Fibroblast of lung (primary cell): ENCODE measurements at places on chromosomes 12 and 14. TPM values are rescaled to one million over a fixed set of nuclear protein-coding genes. Genes with fewer than 3 reads are reported as not detected.

JPH4 gene
- total RNA-seq, result not detected in 2 replicates

GPN3 gene
- 8.9 and 9.2 TPM in 2 replicates for total RNA-seq

NELL2 gene
- total RNA-seq, result 0.17 and 0.26 TPM in 2 replicates

GSG1 gene
- 0.26 and 0.66 TPM in 2 replicates for total RNA-seq

SUPT16H gene
- total RNA-seq, result 66.1 and 69.6 TPM in 2 replicates

APOLD1 gene
- total RNA-seq, result 1.5 and 3.1 TPM in 2 replicates

CLEC1B gene
- not detected in 2 replicates for total RNA-seq

SVOP gene
- total RNA-seq, result not detected in 2 replicates

GRCh38 chr12:122867691-122868461, 28.0 kb downstream of the VPS37B start:
- DNase-seq, result no peak

- DNase-seq, result peak; percentile 1
Measured at GRCh38 chr14:80003138-80003537, 208.2 kb downstream of the DIO2 start.

GRCh38 chr12:125145196-125145595, 80.0 kb downstream of the AACS start:
- no peak for DNase-seq

GRCh38 chr12:26372866-26373265, 177.5 kb downstream of the SSPN start:
- DNase-seq, result no peak

DNA sequence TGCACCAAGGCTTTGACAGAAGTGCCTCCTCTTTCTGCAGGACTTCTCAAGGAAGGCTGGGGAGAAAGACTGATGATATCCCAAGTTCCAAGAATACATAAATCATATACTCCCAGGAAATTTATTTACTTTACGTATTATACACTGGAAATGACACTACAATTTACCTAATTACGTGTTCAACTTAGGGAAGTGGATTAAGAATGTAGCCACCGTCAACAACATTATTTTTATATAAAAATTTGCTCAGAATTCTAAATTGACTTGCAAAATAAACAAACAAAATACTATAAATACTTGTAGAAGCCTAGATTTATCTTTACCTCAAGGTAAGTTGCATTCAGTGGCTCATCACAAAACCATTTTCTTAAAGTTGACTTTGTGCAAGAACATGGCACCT, 18.9 kb downstream of the TSPAN19 start:
- DNase-seq, result no peak

- DNase-seq, result no peak
Measured at GRCh38 chr14:66509874-66510273, 1.9 kb downstream of the GPHN start.

DNA sequence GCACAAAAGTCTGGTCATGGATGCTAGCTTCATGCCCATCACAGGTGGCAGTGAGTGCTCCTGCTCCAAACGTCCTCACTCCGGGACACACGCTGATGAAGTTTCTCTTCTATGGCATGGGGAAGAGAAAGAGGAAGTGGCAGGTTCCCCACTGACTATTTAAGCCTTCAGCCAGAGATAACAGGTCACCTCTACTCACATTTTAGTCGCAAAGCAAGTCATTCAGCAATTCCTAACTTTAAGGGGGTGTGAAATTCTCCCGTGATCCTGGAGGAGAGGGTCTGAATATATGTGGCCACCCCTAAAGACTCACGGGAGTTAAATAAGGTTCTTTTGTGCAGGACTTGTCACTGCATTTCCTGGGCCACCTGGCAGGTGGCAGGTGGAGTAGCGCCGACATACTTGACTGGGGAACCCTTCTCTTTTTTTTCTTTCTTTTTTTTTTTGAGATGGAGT, 18.8 kb upstream of the RCOR1 start:
- no peak for DNase-seq

DNA sequence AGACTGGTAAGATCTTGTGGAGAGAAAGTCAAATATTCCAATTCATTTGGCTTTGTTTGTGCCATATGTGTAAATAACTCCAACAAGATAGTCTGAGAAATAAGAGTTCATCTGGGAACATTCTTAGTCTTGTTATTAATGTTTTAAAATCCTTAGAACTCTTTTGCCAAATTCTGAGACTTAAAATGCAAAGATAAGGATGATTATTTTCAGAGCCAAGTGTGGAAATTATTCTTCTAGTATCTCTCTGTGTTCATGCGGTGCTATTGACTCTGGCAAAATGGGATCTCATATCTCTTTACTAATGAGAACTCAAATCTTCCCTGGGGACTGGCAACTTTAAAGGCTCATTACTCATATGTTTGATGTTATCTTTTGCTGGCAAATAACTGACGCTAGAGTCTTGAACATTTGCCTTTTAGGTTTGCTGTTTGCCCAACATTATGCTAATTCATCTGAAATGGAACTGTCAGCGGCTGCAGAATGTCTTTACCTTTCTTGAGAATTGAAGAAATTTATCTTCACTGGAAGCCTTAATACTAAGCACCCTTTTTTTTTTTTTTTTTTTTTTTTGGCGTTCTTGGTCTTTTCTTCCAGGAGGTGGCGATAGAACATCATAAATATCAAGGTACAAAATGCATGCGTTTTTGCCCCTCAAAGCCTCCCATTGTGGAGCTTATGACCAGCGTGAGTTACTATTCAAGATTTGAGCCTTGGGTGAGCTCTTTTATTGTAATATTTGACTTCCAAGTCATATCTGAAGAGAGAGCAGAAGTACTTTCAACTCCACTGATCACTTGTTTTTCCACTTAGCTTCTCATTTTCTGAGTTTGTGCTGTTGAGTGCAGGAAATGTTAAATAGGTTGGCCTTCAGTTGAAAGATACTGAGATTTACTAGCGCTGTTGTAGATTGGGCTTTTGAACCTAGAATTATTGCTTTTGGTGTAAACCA, 86.5 kb downstream of the CAND1 start:
- peak; percentile 76 for DNase-seq

- peak; percentile 17 for DNase-seq
Measured at GRCh38 chr14:48703728-48704467, 882.3 kb downstream of the RPS29 start.

DNA sequence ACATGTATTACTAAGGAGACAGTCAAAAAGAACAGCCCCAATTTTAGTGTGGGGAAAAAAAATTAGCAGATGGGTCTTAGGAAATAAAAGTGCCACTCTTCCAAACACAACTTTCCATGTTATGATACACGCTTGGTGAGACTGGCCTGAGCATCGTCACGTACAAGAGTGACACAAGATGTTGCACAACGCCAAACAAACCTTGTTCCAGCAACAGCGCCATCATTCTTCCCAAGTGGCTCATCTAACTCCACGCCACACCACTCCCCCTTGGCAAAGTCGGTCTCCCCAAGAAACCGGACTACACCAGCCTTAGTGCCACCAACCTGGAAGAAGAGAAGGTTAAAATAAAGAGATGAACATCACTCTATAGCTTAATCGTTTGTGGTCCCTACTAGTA, 58.7 kb downstream of the CLIP1 start:
- DNase-seq, result no peak

DNA sequence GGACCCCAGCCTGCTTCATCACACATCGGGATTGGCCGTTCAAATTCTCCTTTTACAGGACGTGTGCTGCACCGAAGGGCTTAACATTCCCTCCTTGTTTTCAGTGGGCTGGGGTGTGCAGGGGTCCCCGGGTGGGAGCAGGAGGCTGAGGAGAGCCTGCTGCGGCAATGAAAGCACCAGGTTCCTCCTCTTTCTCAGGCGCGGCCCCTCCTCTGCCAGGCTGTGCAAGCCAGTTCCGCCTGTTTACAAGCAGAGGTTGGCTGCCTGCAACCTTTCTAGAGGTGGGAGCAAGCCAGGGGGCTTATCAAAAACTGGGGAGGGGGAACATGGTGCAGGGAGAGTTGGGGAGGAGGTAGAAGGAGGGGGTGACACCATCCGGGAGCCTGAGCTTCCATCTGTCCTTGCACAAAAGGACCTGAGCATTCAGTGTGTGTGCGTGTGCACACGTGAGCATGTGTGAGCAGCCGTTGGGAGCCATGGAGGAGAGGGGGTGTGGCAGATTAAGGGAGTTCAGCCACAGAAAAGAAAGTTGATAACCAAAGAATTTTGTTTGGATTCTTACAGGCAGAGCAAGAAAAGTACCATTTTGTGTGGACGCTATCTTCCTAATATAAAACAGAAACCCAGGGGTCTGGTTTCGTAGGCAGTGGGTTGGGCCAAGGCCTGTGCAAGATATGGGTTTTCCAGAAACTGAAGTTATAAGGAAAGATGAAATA, 108.8 kb upstream of the RFLNA start:
- no peak for DNase-seq
